ENCODE measurements at places on chromosomes 13 and 19.

GRCh38 chr19:30629086-30629485, 256.9 kb downstream of the ZNF536 start:
- no peak for DNase-seq

DNA sequence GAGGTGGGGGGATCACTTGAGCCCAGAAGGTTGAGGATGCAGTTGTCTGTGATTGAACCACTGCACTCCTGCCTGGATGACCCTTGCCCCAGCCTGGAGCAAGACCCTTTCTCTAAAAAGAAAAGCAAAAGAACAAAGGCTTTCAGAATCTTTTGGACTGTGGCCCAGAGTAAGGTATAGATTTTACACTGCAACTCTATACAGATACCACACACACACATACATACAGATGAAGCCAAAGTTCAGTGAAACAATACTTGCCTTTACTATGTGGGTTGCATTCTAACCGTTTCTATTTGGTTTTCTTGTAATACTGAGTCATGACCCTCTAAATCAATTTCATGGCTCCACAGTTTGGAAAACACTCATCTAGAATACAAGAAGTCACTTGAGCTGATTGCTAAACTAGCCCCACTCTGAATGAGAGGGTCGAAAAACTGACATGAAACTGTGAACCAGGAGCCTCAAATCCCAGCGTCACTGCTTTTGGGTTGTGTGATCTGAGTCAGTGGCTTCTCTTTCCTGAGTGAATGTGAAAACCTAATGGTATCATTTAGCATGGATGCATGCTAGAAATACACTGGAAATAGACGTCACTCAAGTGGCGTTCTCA, 756.1 kb downstream of the UQCRFS1 start:
- DNase-seq, result no peak

DNA sequence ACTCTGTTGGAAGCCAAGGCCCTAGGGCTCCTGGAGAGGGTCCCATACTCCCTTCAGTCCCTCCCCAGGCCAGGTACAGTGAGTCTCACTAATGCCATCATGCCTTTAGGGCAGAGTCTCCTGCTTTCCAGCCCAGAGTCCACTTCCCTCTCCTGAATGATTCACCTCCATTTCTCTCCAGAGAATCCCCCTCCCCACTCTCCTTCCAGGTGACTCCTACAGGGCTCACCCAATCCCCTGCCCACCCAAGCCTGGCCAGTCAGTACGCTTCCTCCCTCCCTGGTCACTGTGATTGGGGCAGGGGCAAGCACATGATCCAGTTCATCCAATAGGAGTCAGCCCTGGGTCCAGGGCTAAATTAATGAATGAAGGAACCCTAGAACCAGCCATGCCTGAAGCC, 35.0 kb upstream of the PNMA8B start:
- no peak for DNase-seq

GRCh38 chr19:16684216-16684615, 23.3 kb downstream of the TMEM38A start:
- DNase-seq, result no peak

DNA sequence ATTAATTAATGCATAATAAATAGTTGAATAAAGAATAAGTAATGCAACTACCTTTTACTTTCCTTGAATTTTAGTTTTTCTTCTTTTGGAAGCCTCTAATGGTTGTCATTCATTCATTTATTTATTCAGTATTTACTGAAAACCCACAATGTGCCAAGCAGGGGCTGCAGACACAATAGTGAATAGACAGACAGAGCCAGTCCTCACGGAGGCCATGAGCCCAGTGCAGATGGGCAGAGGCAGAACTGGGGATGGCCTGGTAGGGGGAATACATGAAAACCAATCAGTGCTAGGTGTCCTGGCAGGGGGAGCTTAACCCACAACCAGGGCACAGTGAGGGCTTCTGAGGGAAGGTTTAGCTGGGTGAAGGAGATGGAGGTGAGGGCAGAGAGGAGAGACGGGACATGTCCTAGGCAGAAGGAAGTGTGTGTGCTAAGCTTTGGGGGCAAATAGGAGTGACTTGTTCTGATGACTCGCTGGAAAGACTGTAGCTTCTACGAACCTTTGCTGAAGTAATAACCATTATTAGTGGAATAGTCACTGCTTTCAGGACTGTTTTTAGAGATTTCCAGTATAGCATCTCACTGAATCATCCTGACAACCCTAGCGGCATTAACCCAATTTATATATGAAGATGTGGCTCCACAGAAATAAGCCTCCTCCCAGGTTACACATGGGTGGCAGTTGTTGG, 55.9 kb downstream of the ERCC5 start:
- DNase-seq, result no peak

GRCh38 chr13:72637561-72637960, 89.9 kb downstream of the MZT1 start:
- DNase-seq, result no peak

- DNase-seq, result no peak
These were observed 2.0 kb downstream of the RAB8A start for GRCh38 chr19:16113727-16114126.

GRCh38 chr13:75461314-75461713, 20.7 kb downstream of the TBC1D4 start:
- no peak for DNase-seq

GRCh38 chr13:80841414-80841813, 500.5 kb upstream of the SPRY2 start:
- no peak for DNase-seq

- DNase-seq, result no peak
These were observed 10.7 kb downstream of the IQCN start for GRCh38 chr19:18263324-18264136.

DNA sequence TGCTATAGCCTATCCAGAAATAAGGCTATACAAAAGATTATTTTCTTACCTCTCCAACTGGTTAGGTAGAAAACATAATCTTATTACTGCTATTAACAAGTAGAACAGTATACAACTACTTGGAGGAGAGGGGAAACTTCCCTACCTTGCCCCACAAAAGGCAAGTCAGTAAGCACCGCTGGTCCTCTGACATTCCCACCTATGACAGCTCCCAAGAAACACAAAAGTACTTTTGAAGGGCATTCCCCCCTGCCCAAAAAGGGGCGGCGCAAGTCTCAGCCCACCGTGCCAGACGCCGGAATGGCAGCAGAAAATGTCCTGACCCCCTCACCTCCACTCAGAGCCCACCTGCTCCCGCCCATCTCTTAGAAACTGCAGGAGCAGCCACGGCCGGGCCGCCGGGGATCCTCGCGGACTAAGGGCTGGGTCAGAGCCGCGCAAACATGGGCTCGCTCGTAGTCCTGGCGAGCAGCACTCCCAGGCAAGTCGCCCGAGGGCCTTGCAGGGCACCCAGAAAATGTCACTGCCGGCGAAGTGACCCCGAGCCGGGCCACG, 437 bp downstream of the SUCLA2 start:
- DNase-seq, result no peak

- no peak for DNase-seq
These were observed 58.0 kb downstream of the TGDS start for GRCh38 chr13:94537740-94538630.

DNA sequence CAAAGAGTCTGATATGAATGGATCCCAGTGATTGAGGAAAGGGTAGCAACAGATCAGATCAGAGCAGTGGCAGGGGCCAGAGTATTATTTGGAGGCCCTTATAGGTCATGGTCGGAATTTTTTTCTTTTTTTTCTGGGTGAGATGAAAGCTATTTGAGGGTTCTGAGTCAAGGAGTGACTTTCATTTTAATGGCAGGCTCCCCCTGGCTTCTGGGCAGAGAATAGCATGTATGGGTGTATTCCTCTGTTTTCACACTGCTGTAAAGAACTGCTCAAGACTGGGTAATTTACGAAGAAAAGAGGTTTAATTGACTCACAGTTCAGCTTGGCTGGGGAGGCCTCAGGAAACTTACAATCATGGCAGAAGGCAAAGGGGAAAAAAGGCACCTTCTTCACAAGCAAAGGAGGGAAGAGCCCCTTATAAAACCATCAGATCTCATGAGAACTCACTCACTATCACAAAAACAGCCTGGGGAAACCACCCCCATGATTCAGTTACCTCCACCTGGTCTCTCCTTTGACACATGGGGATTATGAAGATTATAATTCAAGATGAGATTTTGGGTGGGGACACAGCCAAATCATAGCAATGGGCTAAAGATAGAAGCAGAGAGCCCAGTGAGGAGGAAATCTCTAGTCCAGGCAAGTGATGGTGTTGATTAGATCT, 3.0 kb upstream of the SLC6A16 start:
- peak; percentile 43 for DNase-seq

DNA sequence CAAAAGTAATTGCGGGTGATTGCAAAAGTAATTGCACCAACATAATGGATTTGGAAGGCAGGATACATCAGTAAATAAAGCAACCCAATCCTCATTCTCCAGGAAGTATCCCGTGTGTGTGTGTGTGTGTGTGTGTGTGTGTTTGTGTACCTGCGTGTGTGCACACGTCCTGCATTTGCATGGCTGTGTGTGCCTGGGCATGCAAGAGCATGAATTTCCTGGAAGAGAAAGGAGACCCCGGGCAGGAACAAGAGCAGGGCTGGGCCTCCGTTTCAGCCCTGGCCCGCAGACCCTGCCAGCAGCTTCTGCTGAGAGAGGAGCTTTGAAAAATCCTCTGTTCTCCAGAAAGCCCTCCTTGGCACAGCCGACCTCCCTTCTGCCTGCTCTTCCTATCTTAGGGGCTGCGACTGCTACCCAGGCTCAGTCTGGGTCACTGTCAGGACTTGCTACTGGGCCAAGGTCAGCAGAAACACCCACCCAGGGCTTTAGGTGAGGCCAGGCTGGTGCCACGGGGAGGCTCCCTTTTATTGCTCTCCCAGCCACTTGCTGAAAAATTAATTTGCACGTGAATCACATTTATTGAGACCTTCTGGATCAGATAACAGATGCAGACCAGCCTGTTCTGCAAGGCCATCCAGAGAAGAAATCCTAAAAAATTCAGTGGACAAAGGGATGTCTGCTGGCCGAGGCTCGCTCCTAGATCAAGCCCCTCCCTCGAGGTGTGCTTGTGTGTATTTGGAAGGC, 258.3 kb downstream of the ZNF536 start:
- no peak for DNase-seq

GRCh38 chr19:10294368-10294697, 4.6 kb downstream of the ICAM5 start:
- DNase-seq, result peak; percentile 30

- DNase-seq, result no peak
These were observed 326.6 kb downstream of the MZT1 start for GRCh38 chr13:72400856-72401255.

- no peak for DNase-seq
These were observed 22.5 kb upstream of the VSTM2B start for GRCh38 chr19:29503140-29503758.

DNA sequence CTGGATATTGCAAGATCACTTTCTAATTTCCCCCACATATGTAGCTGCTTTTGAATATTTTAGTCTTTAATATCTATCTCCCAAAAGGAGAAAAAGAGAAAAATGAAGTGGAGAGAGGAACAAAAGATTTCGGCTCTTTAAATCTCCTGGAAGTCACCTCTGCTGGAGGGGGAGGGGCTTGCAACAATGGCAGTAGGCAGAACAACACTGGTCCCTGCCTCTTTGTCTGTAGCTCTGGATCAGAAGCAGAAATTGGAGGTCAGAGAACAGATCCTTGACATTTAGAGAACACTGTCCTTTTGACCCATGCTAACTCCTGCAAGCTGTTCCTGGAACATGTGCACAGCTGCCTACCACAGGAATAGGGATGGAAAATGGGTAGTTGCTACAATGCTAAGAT, 86.7 kb upstream of the GPR12 start:
- no peak for DNase-seq

DNA sequence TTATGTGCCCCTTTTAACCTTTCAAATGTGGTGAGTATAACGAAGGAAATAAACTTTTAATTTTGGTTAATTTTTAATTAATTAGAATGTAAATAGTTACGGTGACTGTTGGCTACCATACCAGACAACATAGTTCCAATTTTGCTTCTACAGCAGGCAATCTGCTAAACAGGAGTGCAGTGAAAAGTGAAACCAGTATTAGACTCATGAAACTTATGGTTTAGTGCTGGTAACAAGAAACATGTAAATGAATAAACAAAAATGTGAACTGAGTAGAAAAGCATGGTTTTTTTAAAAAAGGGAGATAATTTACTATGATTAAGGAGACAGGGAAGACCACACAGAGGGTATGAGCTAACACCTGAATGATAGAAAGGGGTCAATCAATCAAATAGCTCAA, 478.4 kb downstream of the PCDH9 start:
- DNase-seq, result no peak

- peak; percentile 2 for DNase-seq
These were observed 1248.9 kb downstream of the SLITRK5 start for GRCh38 chr13:88919970-88920628.

- DNase-seq, result no peak
These were observed 148.6 kb downstream of the SLITRK6 start for GRCh38 chr13:85650613-85651012.

DNA sequence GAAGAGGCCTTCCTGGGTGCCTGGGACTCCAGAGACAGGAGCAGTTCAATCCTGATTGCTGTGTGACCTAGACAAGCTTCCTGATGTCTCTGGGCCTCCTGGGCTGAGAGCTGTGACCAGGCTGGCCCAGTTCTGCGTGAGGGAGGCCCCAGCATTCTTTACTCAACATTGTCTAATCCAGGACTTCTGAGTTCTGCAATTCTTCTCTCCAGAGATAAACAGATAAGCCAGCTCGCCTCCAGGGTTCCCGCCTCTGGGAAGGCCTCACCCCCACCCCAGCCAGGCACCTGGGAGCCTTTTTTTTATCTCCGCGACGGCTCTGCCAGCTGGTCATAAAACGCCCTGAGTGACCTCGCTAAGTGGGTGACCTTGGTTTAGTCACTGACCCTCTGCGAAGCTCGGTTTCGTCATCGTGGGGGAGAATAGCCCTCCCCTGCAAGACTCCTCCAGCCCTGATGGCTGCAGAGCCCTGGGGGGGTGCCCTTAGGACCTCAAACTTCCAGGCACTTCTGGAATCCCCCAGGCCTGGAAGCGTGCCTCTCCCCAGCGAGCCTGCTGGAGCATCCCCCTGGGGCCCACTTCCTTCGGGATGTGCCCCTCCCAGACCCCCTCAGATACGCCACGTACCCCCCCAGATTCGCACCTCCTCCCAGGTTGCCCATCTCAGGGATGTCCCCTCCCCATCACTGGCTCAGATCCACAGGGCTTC, 1.9 kb downstream of the SULT2B1 start:
- no peak for DNase-seq

GRCh38 chr13:93517658-93518057, 291.1 kb downstream of the GPC6 start:
- no peak for DNase-seq

DNA sequence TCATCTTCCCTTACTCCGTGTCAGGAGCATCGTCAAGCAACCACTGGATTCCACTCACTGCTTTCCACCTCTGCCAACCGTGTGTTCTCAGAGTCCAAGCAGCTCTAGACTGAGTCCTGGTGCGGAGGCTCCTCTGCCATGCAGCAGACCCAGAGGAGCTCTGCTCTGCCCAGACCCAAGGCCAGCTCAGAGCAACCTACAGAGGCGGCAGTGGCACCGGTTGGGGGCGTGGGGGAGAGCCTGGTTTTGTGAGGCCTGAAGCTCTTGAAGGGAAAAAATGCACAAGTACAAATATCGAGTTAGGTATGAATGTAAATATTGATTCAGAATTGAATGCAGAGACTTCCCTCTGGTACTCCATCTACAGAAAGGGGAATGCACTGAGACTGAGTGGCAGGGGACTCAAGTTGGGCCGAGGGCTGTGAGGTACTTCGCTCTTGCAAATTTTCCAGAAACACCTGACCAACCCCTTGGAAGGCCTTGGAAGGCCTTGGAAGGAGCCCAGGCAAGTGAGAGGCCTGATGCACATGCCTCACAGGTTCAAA, 46.7 kb downstream of the GJA3 start:
- DNase-seq, result no peak

- DNase-seq, result no peak
These were observed 764.3 kb upstream of the ARGLU1 start for GRCh38 chr13:107332188-107332587.
